ENCODE measurements at places on chromosomes 7 and 10.

GRCh38 chr7:143514995-143515735 lies 37.5 kb downstream of the TAS2R41 start:
- DNase-seq, result no peak
- no peaks in the 10 kb centered on the region for H3K27me3 ChIP-seq
- H3K4me1 ChIP-seq, result peaks cover 12% of the 10 kb centered on the region
- no peak overlapping the region for H3K27ac ChIP-seq
- H3K36me3 ChIP-seq, result no peaks in the 10 kb centered on the region

- no peak for DNase-seq
- no peak overlapping the region for H3K27ac ChIP-seq
- H3K4me1 ChIP-seq, result no peaks in the 10 kb centered on the region
- no peaks in the 10 kb centered on the region for H3K36me3 ChIP-seq
Observed at GRCh38 chr10:81082621-81083376, 545.1 kb downstream of the SH2D4B start.

- no peak for DNase-seq
- no peaks in the 10 kb centered on the region for H3K27me3 ChIP-seq
- no peaks in the 10 kb centered on the region for H3K4me1 ChIP-seq
Observed at GRCh38 chr10:93703066-93703465, 674 bp upstream of the FRA10AC1 start.

- H3K4me3 ChIP-seq, result no peak overlapping the region
- no peak for DNase-seq
- H3K4me1 ChIP-seq, result no peaks in the 10 kb centered on the region
- no peaks in the 10 kb centered on the region for H3K27me3 ChIP-seq
- H3K36me3 ChIP-seq, result no peaks in the 10 kb centered on the region
Observed at GRCh38 chr10:17872191-17873091, 63.3 kb downstream of the MRC1 start.

DNA sequence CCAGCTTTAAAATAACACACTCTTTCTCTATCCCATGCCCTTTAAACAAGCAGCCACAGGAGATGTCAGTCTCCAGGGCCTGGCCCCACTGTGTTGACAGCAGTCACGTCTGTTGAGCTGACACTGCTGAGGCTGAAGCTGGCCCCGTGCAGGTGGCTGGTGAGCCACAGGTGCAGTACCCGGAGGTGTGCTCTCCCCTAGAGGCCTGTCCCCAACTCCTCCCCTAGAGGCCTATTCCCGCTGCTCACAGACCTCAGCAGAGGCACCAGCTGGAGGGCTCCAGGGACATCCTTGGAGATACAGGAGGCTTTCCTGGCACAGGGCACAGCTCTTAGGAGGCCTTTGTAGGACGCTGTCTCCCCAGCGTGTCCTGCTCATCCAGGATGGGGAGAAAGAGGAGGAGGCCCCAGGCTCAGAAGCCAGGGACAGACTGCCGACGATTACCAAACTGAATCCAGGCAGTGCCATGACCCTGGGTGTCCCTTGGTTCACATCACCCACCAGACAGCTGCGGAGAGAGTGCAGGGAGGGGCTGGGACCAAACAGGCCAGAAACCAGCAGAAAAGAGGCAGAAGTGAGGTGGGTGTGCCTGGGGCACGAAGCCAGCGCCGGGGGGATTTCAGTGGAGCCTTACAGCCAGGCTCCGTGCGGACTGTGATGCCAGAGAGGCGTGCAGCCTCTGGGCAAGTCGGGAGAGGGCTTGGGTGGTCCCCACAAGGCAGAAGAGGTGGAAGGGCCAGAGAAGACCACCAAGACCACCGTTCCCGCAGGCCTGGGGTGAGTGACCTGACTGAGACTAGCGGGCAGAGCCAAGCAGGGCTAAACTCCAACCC lies 18.5 kb upstream of the TTYH3 start:
- H3K4me3 ChIP-seq, result no peak overlapping the region
- H3K36me3 ChIP-seq, result peaks cover 33% of the 10 kb centered on the region
- H3K27me3 ChIP-seq, result no peaks in the 10 kb centered on the region
- H3K27ac ChIP-seq, result peak overlapping the region; percentile 29
- DNase-seq, result peak; percentile 58
- peaks cover 85% of the 10 kb centered on the region for H3K4me1 ChIP-seq

DNA sequence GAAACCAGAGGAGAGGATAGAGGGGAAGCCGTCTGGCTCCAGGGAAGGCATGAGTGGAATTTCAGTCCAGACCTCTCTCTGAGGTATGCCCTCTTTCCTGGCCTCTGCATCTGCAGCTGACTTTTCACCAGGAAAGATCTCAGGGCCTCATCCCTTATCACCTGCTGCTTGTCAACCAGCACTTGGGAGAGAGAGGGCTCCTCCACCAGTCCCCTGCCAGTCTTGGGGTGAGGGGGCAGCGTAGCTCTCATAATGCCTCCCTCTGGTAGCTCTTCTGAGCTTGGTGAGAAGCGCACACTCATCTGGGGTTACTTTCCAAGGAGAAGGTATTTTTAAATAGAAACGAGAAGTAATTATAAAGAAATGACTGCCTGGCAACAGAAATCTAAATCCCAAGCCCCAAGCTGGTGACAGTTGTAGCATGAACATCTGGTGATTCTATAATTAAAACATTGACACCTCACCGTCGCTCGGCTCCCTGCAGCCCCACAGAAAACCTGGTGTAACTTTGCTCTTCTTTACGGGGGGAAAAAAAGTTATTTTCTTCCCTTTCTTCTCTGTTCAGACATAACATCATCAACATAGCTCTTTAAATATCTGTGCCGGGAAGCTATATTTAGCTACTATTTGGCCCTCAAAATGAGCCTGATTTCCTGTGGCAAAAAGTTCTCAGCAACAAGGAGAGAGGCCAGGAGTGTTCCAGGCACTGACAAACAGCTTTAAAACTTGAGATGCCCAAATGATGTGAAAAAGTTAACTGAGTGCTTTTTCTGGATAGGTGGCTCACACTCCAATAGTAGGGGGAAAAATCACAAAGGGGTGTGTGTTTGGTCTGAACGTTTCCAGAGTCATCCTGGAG lies 26.9 kb downstream of the HIP1 start:
- no peaks in the 10 kb centered on the region for H3K36me3 ChIP-seq
- DNase-seq, result no peak
- no peak overlapping the region for H3K27ac ChIP-seq
- H3K4me3 ChIP-seq, result no peak overlapping the region
- H3K4me1 ChIP-seq, result peaks cover 3% of the 10 kb centered on the region
- no peaks in the 10 kb centered on the region for H3K27me3 ChIP-seq

- peak overlapping the region; percentile 82 for H3K27ac ChIP-seq
- no peak overlapping the region for H3K4me3 ChIP-seq
- no peaks in the 10 kb centered on the region for H3K27me3 ChIP-seq
- no peaks in the 10 kb centered on the region for H3K4me1 ChIP-seq
Observed at GRCh38 chr7:94368371-94368791, 26.3 kb upstream of the COL1A2 start.

All from spinal cord (tissue), 10 donors.